ENCODE measurements at places on chromosomes 4 and X.

DNA sequence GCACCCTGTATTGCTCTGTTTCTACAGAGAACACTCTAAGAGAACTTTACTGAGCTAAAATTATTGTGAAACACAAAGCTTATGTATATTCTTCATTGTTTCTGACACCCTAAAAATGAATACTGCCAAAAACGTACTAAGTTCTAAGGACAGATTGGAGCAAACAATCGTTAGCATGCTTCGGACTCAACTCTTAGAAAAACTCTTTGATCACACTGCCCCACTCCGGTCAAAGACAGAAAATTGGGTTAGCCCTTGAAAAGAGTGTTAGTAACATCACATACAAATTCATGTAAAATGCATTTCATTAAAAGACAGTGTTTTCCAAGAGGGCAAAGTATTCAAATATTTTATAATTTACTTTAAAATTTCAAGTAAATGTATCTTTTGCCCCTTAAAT, 177.4 kb downstream of the DCHS2 start:
- no peak for DNase-seq

GRCh38 chr4:78298618-78299017, 241.5 kb downstream of the FRAS1 start:
- no peak for DNase-seq

- DNase-seq = no peak
Observed at GRCh38 chr4:181647396-181648147, 595.6 kb upstream of the TENM3 start.

- DNase-seq = no peak
Observed at GRCh38 chr4:153969542-153969941, 180.7 kb upstream of the SFRP2 start.

- no peak for DNase-seq
Observed at GRCh38 chrX:374596-374995, 12.1 kb downstream of the PPP2R3B start.

- no peak for DNase-seq
Observed at GRCh38 chr4:80101792-80102116, 28.7 kb upstream of the ANTXR2 start.

DNA sequence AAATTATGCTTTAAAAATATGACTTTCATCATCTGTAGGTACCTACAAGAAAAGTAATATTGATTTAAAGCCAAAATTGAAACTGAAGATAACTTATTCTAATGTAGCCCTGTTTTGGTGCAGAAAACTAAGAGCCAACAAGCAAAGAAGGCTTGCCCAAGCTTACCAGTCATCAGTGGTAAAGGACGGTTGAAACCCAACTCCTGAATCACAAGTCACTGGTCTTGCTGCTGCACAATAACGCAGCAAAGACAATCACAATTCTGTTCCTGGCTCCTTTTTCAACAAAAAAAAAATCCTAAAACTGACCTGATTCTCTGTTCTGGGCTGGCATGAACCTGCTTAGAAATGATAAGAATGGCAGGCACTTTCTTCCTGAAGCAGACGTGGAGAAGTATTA, 34.5 kb downstream of the WDFY3 start:
- no peak for DNase-seq

GRCh38 chr4:147547314-147548056, 66.6 kb downstream of the EDNRA start:
- no peak for DNase-seq

- no peak for DNase-seq
Observed at GRCh38 chr4:75658876-75659275, 14.3 kb downstream of the G3BP2 start.

GRCh38 chr4:55618546-55619143, 17.5 kb downstream of the NMU start:
- no peak for DNase-seq

GRCh38 chr4:40731792-40732245, 17.9 kb upstream of the NSUN7 start:
- no peak for DNase-seq

- no peak for DNase-seq
Observed at GRCh38 chr4:110160618-110161017, 37.8 kb downstream of the ELOVL6 start.

DNA sequence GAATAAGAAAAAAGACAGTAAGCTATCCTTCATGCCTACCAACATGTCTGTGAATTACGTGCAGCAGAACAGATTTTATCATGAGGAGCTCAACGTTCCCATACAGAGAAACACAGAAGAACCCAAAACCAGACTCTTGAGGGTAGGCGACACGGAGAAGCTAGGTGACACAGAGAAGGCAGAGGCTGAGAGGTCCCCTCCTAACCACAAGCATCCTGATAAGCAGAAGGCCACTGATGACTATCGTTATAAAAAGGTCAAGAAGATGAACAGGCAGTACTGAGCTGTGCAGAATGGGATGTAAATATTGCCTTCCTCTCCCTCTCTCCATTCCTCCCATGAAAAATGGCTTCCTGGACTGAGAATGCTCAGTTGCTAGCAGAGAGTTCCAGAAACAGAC, 350.2 kb upstream of the BOD1L1 start:
- DNase-seq = no peak

- DNase-seq = no peak
Observed at GRCh38 chrX:13293700-13294099, 26.2 kb downstream of the ATXN3L start.

GRCh38 chr4:16225167-16225862, 956 bp downstream of the TAPT1 start:
- DNase-seq = no peak

GRCh38 chr4:88219099-88219498, 60.7 kb upstream of the ABCG2 start:
- DNase-seq = no peak

DNA sequence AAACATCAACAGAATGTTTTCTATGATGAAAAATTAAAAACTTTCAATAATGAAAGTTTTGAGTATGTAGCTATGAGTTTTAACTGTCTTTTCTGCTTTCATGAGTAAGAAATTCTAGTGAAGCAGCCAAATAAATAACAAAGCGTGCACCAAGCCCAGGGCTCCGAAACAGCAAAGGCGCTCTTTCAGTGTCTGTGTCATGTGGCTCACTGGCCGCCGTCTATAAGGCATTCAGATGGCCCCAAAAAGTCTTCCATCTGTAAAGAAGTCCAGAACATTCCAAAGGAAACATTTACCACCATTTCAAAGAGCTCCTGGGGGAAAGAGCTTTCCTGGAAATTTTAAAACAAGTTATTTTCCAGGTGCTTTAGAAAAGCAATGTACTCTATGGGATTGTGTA, 139.9 kb downstream of the AFAP1 start:
- no peak for DNase-seq

DNA sequence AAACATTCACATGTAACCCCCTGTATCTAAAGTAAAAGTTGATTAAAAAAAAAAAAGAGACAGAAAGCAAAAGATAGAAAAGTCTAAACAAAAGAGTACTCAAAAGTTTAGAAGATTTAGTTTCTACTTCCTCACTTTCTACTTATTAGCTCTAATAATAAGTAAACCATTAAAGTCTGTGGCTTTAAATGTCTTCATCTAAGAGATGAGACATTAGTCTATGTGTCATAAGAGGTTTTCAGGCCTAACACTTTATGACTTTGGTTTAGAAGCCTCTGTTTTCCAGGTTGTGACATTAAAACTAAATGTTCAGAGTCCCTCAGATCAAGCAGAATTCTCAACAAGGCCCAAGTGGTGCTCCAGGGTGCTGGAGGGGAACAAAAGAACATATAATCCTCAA, 42.2 kb upstream of the GUCY1A1 start:
- DNase-seq = no peak

DNA sequence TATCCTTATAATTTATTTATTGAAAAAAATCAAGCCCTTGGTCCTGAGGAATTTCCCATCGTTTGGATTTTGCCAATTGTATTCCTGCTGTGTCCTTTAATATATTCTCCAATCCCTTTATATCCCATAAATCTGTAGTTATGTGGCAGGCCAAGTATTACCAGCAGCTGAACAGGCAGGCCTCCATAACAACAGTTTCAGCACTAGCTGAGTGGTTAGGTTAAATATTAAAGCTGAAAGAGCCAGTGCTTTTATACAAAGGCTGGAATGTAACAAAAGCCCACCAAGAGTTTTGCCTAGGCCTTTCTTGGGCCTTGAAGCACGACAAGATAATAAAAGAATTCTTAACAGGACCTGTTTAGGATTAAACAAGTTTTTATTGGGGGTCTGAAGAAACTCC, 366.6 kb upstream of the GALNT7 start:
- DNase-seq = no peak

- DNase-seq = no peak
Observed at GRCh38 chr4:11438647-11439046, 10.0 kb upstream of the HS3ST1 start.

GRCh38 chr4:23016981-23017380, 324.2 kb downstream of the GBA3 start:
- no peak for DNase-seq

Measured in DMS 273 treated with DMSO at 0.1 percent for 48 hours (cell line).